NCI-H2029 treated with DMSO at 0.1 percent for 48 hours (cell line): ENCODE measurements at places on chromosomes 16 and 17.

GRCh38 chr16:49638673-49639610 is 217.0 kb downstream of the ZNF423 start:
- no peak for DNase-seq

- no peak for DNase-seq
Measured at GRCh38 chr16:71670537-71670936, 44.6 kb downstream of the MARVELD3 start.

GRCh38 chr16:66908116-66908515 is 10.6 kb downstream of the CDH16 start:
- DNase-seq, result no peak

- DNase-seq, result no peak
Measured at GRCh38 chr16:86089991-86090390, 191.0 kb downstream of the IRF8 start.

GRCh38 chr16:23611936-23612335 is 15.8 kb upstream of the NDUFAB1 start:
- DNase-seq, result no peak

- no peak for DNase-seq
Measured at GRCh38 chr17:66786107-66786506, 48.8 kb upstream of the CACNG5 start.

DNA sequence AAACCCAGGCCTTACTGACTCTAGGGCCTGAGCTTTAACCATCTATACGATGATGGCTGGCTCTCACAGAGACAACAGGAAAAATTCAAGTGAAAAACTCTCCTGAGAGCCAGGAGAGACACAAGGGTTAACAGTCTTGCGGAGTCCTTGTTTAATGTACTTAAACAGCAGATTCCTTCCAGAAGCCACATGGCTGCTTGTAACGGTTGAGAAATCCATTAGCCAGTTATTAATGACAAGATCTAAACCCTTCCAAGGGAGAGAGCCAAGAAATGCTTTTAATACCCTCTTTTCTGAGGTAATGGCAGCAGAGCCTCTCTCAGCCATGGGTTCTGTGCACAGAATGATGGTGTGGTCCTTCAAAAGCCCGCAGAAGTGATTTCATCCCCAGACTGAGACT is 5.2 kb upstream of the ALDOA start:
- DNase-seq, result no peak

- no peak for DNase-seq
Measured at GRCh38 chr16:65312071-65312470, 190.2 kb upstream of the CDH11 start.

- DNase-seq, result no peak
Measured at GRCh38 chr17:17129466-17129865, 76.7 kb downstream of the PLD6 start.

- no peak for DNase-seq
Measured at GRCh38 chr16:11277607-11278337, 1.5 kb upstream of the PRM2 start.

DNA sequence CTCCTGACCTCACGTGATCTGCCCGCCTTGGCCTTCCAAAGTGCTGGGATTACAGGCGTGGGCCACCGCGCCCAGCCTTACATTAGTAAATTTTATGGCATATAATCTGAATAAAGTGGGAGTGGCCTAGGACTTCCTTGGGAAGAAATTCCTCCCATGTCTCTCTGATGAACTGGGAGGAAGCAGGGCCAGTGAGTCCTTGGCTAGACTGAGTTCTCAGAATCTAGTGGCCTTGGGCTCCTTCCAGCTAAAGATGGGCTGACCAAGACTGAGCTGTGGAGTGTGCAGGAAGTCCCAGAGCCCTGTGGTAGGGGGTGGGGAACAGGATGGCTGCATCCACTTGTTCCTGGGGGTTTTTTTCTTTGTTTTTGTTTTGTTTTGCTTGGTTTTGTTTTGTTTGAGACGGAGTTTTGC is 10.0 kb upstream of the NAGLU start:
- DNase-seq, result no peak

- peak; percentile 57 for DNase-seq
Measured at GRCh38 chr16:73878611-73879010, 418.0 kb upstream of the PSMD7 start.

- no peak for DNase-seq
Measured at GRCh38 chr16:47881574-47881973, 274.2 kb downstream of the ABCC12 start.

DNA sequence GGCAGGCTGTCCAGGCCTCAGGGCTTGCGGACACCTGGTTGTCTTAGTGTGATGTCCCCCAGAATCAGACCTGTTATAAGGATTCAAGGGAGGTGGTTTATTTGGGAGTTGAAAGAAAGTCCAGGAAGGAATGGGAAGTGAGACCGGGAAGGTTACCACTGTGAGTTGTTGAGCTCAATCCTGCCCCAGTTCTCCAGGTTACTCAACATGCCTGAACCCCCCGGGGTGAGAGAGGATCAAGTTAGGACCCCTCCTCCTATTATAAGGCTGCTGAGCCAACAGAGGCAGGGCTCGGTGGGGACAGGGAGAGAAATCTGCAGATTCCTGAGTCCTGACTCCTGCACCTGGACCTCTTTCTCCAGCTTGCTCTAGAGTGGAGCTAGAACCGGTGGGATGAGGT is 86.4 kb downstream of the MRM1 start:
- DNase-seq, result no peak

GRCh38 chr17:50255766-50256635 is 18.3 kb upstream of the TMEM92 start:
- no peak for DNase-seq

- no peak for DNase-seq
Measured at GRCh38 chr16:54027558-54027957, 259.0 kb downstream of the IRX3 start.

DNA sequence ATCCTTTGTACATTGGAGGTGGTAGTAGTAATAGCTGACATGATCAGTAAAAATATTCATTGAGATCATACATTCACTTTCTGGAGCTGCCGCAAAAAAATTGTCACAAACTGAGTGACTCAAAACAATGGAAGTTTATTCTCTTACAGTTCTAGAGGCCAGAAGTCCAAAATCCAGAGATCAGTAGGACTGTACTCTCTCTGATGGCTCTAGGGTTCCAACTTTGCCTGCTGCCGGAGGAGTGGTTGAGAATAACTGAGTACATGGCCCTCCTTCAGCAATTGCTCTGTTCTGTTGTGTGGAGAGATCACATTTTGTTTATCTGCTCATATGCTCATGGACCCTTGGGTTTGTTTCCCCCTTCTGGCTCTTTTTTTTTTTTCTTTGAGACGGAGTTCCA is 23.5 kb downstream of the ABAT start:
- DNase-seq, result no peak

DNA sequence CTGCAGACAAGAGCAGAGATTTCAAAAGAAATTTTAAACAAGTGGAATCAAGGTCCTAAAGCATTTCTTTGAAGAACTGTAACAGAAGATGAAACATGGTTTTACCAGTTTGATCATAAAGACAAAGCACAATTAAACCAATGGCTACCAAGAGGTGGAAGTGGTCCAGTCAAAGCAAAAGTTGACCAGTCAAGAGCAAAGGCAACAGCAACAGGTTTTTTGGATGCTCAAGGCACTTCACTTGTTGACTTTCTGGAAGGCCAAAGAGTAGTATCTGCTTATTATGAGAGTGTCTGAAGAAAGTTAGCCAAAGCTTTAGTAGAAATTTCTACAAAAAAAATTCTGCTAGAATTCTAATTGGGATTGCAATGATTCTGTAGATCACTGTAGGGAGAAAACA is 5.3 kb downstream of the DDX52 start:
- DNase-seq, result no peak

- DNase-seq, result no peak
Measured at GRCh38 chr17:1896243-1897104, 66.7 kb downstream of the RPA1 start.

DNA sequence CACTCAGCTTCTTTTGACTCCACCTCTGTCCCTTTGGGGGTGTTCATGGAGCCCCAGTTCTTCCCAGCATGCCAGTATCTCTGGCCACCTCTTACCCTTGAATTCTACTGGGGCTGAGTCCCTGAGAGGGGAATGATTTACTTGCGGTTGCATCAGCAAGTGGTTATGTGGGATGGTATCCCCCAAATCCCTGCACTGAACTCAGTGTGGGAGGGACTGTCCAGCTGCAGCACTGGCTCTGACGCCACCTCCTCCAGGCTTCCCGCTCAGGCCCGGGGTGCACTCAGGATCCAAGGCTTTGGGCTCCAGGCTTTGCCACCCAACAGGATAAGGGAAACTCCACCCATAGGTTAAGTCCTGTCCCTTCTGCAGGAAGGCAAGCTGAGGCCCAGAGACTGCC is 21.1 kb upstream of the BRD7 start:
- DNase-seq, result no peak

GRCh38 chr17:17132746-17133145 is 73.4 kb downstream of the PLD6 start:
- DNase-seq, result no peak

DNA sequence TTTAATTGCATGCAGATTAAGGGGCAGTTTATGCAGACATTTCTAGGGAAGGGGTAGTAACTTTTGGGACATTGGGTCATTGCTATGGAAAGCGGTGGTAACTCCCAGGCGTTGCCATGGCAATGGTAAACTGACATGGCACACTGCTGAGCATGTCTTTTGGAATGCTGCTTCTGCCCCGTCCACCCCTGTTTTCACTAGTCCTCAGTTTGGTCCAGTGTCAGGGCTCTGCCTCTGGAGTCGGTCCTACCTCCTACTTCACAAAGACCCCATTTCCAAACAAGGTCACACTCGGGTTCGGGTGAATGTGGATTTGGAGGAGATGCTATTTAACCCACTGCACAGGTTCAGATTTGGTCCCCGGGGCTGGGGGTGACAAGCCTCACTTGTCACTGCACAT is 2.9 kb downstream of the IL34 start:
- DNase-seq, result no peak

DNA sequence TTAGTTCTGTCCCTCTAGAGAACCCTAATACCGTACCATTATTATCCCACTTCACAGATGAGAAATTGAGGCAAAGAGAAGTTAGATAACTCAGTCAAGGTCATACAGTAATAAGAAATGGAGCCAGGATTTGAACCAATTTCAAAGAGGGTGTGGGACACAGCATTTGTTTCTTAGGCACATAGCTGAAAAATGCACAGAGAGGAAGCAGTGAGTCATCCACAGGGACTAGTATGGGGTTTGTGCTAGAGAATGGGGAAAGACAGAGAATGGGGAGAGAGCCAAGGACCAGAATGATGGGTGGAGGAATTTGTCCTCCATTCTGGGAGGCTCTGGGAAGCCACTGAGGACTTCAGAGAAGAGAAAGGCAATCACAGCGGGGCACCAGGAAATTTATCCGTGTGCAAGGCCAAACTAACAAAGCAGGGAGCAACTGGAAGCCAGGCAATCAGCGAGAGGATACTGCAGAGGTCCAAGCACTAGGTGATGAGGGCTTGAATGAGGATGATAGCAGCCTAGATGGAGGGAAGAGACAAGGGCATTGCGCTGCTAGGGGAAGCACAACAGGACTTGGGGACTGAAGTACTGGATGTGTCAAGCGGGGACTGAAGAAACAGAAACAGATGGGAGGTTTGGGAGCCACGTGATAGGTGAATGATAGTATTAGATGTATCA is 78.1 kb upstream of the ZFHX3 start:
- no peak for DNase-seq

GRCh38 chr16:11429823-11430222 is 84.6 kb downstream of the RMI2 start:
- no peak for DNase-seq

DNA sequence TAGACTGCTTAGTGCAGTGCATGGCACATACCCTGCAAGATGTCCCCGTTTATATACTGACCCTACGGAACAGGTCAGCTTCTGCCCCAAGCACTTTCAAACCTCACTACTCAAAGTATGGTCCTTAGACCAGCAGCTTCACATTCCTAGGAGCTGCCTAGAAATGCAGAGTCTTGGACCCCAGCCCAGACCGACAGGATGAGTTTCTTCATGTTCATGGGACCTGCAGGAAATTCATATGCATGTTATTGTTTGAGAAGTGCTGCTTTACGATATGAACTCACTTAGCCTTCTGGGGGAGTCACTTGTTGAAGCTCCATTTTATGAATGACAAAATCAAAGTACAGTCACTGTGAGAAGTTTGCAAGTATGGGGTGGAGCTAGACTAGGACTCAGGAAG is 82.6 kb downstream of the DYNLRB2 start:
- DNase-seq, result no peak

GRCh38 chr16:62478903-62479458 is 442.7 kb upstream of the CDH8 start:
- DNase-seq, result no peak

DNA sequence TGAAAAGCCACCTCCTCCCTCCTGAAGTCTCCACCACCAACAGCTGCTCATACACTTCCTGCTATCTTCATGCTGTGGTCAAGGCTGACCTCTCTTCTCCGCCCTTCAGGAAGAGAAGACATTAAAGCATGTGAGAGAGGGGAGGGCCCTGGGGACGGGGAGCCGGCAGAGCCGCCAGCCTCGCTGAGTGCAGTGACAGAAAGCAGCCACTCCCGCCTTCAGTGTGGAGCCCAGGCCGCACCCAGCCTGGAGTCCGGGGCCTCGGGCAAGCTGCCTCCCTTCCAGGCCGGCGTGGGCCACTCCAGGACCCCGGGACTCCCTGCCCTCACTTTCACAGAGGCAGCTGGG is 94.7 kb upstream of the TNRC6C start:
- DNase-seq, result peak; percentile 6

GRCh38 chr17:19338031-19338990 is 24.2 kb downstream of the B9D1 start:
- no peak for DNase-seq

DNA sequence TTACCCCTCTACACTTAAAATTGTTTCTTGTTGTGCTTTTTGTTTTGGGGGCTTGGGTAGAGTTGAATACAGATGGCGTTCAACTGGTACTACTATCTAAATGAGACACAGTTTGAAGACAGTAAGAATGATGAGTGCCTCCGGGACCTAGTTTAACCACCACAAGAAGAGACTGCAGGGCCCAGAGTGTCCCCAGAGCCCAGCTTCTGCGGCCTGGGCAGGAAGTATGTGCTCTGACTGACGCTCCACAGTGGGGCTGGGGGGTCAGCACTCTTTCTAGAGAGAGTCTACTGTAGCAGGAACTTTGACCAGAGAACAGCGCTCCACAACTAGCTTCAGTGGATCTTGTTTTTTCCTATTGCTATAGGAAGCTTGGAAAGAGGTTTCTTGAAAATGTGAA is 174.0 kb downstream of the VPS53 start:
- DNase-seq, result no peak

DNA sequence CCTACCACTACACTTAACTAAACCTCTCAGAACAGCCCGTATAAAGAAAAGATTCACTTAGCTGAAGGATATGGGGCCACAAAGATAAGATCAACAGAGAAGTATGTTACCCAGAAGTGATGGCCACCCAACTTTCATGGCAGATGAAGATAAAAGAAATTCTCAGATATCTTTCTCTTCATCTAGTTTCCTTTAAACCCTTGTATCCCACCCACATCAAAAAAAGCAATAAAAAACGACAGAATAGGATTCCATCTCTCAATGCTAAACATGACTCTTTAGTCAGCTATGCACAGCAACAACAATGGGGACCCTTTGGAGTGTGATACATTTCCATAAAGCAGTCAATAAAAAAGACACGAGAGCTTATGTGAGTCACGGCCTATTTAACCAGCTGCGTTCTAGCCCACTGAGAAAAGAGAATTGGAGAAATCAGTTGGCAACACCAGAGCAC is 86.6 kb downstream of the SNX11 start:
- peak; percentile 16 for DNase-seq

GRCh38 chr17:81393684-81394376 is 1.4 kb upstream of the BAHCC1 start:
- peak; percentile 90 for DNase-seq
